ENCODE measurements at places on chromosomes 5 and 9.

- DNase-seq = no peak
Measured at GRCh38 chr5:14250748-14251701, 107.9 kb downstream of the TRIO start.

- no peak for DNase-seq
Measured at GRCh38 chr5:23253621-23254198, 253.7 kb upstream of the PRDM9 start.

DNA sequence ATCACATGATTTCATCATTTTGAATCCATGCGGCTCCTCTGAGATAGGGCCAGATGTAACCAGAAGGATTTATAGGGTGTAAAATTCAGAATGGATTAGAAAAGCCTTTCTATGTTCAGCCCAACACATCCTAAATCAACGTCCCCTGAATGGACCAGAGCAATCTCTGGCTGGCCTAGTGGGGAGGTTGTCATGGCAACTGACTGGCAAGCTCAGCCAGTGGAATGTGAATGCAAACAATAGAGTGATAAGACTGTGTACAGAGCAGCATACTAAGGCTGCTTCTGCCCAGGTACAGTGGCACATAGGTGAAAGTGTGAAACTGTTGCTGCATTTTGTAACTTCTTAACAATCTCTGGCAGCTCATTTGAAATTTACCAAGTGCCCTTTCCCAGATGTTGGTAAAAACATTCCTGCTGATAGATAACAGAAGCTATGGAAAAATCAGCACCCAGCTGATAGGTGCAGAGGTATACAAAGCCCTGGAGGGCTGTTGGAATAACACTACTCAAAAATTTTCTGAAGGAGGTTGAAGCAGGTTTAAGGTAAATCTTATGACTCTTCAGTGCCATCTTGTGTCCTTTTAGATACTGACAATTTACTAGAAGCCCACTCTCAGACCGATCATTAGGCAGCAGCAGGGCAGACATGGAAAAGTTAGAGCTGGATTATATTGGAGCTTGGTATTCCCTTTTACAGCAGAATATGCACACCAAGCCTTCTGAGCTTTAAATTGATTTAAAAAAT is 267.2 kb downstream of the RAB3C start:
- no peak for DNase-seq

DNA sequence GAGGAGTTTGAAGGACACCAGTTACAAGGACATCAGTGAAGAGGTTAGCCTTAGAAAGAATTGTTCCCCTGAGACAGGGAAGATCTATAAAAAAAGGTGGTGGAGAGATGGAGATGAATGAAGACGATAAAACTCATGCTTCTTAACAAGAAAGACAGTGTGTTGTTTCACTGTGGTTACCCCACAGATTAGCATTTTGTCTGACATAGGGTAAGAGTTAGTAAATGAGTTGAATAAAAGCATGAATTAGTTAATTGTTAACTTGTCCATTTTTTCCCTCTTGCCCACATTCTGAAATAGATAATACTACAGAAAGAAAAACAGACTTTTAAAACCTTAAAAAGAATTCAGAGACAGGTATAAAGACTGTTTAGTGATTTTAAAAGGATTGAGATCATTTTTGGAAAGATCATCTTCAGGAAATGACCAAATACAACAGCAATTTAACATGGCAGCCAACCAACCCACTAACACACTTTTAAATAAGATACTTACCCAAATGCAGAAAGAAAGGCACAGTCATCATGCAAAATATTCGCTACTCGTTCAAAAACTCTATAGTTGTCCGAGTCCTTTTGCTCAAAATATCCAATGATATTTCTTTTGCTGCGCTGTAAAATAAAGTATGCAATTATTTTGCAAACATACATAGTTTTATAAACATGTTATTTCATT is 78.5 kb downstream of the ERP44 start:
- no peak for DNase-seq

GRCh38 chr5:2702096-2702879 is 49.2 kb downstream of the IRX2 start:
- DNase-seq = no peak

DNA sequence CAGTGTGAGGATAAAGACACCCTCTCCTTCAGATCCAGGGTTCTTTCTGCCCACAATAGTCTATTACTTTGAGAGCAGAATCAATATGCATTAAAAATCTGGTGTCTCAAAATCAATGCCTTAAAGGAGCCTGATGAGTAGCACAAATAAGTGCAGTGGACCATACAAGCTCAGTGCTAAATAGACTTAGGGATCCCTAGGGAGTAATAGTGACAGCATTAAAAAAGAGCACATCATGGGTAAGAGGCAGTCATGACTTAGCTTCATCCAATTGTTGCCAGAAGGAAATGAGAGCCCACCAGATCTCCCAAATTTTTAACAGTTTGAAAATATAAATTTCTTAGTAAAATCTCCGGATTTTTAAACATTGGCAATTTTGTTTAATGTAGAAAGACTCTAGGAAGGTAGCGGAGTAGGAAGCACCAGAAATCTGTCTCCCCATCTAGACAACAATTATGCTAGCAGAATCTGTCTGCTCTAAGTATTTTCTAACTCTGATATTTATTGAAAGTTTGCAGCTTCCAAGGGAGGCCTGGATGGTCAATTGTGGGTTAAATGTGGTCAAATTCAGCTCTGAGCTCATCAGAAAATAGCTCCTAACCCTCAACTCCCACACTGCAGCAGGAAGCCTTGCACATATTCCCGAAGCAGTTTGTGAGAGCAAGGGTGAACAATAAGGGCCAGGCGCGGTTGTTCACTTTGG is 443.9 kb downstream of the TLE1 start:
- no peak for DNase-seq

DNA sequence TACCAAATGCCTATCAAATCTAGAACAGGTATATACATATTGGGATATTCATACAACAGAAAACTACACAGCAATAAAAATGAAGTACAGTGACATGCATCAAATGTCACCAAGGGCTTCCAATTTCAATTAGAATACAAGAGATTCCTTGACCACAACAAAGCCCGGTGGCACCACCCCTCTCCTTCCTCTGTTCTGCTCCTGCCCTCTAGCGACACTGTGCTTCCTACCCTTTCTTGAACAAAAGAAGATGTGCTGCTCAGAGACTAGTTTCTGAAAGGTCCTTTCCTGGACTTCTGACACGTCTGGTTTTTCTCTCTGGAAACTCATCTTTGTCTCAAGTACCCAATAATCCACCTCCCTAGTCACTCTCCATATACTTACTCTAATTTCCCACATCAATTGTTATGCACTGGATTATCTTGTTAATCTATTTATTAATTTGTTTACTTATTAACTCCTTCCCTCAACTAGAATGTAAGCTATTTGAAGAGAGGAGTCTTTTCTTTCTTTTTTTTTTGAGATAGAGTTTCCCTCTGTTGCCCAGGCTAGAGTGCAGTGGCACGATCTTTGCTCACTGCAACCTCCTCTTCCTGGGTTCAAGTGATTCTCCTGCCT is 70.4 kb upstream of the CTSV start:
- no peak for DNase-seq

GRCh38 chr5:151264113-151264512 is 11.1 kb downstream of the GM2A start:
- DNase-seq = no peak

GRCh38 chr5:44740660-44741059 is 68.1 kb upstream of the MRPS30 start:
- no peak for DNase-seq

DNA sequence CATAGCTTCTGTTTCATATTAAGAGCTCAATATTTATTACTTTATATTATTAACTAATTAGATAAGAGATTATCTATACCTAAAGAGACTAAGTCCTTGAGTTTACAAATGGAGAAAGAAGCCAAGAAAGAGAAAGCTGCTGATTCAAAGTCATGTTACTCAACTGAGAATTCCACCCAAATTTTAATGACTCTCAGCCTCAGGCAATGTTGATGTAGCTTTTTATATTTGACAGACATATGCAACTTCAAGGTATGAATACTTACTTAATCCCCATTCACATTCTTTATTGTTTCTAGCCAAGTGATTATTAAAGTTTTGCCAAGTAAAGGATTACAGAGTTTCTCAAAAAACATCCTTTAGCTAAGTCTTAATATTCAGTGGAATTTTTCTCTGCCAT is 527.5 kb upstream of the NMUR2 start:
- no peak for DNase-seq

Measured in Right ventricle myocardium superior (tissue), 1 donor.